ENCODE measurements at places on chromosomes 6 and 20.

GRCh38 chr20:11686820-11687543 is 230.7 kb upstream of the BTBD3 start:
- peak; percentile 20 for DNase-seq

GRCh38 chr6:167763056-167763944 is 63.4 kb upstream of the AFDN start:
- no peak for DNase-seq

DNA sequence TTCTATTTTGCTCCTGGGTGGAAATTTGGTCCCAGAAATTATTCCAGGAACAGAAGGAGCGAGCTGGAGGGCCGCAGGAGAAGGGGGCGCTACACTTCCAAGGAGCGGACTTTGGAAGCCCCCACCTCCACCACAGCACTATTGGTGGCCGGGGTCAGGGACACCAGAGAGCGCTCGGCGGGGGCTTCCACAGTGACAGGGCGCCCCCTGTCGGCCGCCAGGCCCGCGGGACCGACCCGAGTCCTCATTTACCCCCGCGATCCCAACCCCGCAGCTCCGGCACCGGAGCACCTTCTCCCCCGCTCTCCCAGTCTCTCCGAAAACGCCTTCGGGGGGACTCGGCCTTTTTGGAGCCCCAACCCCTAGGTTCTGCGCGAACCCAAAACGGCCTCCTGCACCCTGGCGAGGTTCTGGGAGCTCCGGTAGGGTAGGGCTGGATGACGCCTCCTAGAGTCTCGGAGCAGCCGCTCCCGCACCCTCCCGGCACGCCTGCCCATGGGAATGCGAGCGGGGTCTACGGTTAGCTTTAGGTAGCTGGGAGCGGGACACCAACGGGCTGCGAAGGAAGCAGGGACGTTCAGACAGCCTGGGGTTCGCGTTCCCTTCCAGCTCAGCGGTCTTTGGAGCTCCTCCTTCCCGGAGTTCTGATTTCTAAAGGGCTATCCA is 2.4 kb upstream of the FOXA2 start:
- DNase-seq: peak; percentile 7

DNA sequence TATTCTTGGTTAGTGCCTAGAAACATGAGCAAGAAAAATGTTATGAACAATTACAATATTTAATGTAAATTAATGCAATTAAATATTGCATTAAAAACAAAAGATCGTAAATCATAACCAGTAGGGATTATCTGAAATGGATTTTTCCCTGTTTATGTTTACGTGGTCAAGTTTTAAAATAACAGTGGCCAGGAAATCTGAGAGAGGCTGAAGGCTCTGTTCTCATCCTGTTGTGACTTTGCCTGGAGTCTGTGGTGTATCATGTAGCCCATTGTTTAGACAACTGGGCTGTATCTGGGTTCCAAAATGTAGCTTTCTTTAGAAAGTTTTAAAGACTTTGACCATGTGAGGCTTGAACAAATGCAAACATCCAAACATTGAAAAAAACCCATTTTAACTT is 2.4 kb downstream of the MYO6 start:
- peak; percentile 80 for DNase-seq

DNA sequence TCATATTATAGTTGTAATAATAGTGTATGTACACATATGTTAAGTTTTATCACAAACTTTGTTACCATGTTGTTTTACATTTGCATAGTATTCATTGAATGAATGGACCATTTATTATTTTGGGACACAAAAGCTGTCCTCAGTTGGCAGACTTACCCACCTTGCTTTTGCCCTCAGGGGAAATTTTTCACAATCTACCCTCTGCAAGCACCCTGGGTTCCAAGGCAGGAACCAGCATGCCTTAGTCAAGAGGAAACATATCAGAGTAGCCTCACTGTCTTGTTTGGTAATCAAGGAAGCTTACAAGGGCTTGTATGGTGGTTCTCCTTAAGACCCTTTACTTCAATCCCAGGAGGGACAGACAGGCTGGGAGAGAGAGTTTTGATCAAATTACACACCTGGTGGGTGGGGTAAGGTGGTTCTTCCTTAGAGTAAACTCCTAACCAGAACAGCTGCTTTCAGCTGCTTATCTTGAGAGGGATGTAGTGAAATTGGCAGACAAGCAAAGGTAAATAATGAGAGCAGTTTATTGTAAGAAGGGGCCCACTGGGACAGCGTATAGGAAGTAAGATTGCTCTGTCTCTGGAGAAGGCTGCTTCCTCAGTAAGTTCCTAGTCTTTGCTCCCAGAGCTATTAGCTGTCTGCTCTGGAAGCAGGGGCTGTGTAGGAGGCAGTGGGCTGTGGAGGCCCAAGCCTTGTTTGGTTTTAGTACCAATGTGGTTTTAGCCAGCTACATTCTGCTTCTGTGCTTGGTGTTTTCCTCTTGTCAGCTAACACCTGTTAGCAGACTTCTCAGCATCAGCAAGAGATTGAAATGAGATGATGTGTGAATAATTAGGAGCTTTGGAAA is 31.1 kb downstream of the BRPF3 start:
- peak; percentile 4 for DNase-seq

DNA sequence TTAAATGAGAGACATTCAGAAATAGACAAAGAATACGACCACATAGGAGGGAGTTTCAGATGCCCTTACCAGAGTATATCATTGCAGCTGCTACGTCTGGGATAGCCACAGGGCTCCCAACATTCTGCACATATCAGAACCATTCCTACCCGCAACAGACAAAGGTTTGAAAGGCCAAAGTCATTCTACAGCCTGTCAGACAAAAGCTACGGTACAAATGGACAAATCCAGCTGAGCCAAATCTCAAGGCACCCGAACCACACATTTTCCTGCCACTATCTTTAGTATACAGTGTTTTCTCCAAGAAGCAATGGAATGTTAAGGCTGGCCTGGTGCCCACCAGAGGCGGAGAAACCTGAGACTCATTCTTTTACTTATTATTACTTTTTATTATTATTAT is 30.5 kb upstream of the LYRM2 start:
- no peak for DNase-seq

- peak; percentile 27 for DNase-seq
Observed at GRCh38 chr20:61161726-61162390, 90.2 kb upstream of the CDH4 start.

DNA sequence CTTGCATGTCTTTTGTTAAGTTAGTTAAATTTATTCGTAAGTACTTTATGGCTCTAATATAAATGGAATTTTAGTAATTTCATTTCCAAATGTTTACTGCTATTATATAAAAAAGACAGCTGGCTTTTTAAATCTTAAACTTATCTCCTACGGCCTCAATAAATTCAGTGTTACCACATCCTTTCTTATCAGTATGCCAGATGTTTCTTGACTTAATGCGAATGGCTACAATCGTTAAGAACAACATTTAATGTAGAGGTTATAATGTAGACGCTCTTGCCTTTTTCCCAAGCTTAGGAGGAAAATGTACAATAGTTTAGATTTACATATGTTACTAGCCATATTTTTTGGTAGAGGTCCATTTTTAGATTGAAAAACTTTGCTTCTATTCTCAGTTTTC is 659.4 kb downstream of the TENT5A start:
- DNase-seq: no peak

DNA sequence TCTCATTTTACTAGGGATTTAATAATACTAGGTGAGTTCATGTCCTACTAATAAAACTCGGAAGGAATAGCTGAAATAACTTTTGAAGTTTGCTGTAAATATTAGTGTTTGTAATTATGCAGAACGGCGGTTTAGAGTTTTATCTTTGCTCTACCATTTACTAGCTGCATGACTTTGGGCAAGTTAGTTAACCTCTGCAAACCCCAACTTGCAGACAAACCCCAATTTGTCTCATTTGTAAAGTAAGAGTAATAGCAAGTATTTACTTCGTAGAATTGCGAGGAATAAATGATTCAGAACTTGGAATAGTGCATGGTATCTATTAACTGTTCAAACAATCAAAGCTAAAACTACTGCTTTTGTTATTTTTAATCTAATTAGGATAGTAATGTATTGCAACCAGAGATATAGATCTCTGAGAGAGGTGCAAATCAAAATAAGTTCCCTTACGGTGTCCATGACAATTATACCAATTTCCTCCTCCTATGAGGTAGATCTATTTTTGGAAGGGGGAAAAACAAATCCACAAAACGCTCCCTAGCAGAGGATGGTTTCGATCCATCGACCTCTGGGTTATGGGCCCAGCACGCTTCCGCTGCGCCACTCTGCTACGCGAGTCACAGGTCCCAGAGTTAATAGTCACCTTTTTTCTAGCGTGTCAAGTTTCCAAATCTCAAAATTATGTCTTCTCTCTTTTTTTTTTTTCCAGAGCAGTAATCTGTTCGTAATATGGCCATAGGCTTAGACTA is 35.1 kb upstream of the BTN3A2 start:
- peak; percentile 54 for DNase-seq

DNA sequence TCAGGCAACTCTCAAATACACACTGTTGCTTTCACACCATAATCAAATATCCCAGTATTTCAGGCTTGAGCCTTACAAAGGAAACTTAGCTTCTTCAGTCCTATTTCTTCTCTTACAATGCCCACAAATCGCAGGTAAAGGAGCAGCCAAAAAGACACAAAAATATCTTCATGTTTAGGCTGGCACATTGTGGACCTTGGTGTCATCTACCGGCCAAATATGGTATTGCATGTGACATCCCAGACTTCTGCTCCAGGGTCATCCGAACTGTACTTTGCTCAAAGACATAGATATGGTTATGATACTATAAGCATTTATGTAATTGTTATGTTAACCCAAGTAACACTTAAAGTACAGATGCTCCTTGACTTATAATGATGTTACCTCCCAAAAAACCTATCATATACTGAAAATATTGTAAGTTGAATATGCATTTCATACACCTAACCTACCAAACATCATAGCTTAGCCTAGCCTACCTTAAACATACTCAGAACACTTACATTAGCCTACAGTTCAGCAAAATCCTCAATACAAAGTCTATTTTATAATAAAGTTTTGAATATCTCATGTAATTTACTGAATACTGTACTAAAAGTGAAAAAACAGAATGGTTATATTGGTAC is 4.6 kb downstream of the OR2H2 start:
- peak; percentile 34 for DNase-seq

GRCh38 chr6:73968221-73968757 is 272.3 kb downstream of the CD109 start:
- DNase-seq: no peak

GRCh38 chr20:23151885-23152284 is 65.8 kb upstream of the CD93 start:
- no peak for DNase-seq

DNA sequence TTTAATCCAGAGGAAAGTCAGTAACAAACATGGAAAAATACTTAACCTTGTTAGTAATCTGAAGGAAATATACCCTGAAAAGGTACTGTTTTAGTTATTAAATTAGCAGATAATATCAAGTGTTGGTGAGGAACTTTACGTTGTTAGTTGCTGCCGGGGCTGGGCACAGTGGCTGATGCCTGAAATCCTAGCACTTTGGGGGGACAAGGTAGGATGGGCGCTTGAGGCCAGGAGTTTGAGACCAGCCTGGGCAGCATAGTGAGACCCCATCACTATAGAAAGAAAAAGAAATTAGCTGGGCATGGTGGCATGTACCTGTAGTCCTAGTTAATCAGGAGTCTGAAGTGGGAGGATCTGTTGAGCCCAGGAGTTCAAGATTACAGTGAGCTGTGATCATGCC is 72.7 kb upstream of the DYNLRB1 start:
- DNase-seq: no peak

Data from LHCN-M2 (cell line).